IPS-NIHi11 (cell line): ENCODE measurements at places on chromosomes 6 and 20.

DNA sequence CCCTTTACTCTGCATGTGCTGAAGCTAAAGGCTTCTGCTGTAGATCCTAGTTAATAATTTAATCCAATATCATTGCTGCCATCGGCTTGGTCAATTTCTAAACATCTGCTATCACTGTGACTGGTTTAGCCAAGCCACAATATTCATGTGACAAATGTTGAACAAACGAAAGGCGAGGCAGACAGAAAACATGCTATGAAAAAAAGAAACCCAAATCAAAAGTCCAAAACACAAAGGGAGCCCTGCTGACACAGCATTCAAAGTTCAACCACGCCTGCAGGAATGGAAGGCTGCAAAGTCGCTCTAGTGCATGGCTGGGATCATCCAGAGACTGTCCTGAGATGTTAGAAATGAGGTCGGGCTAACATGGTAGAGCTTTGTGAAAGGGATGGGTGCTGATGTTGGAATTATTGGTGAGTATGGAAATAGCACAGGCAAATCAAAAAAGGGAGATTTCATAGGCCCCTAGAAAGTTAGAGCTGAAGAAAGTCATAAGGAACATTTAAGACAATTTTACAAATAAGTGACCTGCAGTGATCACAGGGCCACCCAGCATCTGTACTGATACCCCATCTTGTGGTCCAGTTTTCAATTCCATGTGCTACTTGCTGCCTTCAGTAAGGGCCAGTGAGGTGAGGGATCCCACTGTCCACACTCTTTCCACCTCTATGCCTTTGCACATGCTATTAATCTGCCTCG is 8.8 kb upstream of the NHSL1 start:
- no peak for DNase-seq

DNA sequence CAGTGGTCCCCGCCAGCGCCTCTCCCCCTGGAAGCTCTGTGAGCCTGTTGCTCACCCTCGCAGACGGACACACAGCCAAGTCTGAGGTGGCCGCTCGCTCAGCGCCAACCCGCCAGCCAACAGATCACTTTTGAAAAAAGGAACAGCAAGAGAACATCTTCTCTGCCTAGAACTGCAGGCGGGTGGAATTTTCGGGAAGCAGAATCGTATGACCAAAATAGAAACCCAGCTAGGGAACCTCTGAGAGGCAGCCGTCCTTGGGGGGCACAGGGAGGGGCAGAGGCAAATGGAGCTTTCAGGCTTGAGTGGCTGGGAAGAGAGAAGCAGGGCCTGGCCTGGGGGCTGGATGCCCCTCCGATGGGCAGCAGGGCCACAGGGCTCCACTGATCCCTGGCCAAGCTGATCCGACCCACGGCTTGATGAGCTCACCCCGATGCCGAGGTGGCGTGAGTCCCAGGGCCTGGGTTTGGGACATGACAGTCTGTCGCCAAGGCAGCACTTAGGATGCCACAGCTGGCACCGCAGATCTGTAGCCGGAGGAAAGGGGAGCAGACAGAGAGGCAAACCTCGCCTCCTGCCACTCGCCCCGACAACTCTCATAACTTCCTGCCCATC is 9.8 kb downstream of the NFATC2 start:
- no peak for DNase-seq

- DNase-seq, result no peak
Measured at GRCh38 chr6:137155830-137156229, 17.6 kb downstream of the IL22RA2 start.

GRCh38 chr6:24430086-24430485 is 27.4 kb downstream of the MRS2 start:
- DNase-seq, result no peak

DNA sequence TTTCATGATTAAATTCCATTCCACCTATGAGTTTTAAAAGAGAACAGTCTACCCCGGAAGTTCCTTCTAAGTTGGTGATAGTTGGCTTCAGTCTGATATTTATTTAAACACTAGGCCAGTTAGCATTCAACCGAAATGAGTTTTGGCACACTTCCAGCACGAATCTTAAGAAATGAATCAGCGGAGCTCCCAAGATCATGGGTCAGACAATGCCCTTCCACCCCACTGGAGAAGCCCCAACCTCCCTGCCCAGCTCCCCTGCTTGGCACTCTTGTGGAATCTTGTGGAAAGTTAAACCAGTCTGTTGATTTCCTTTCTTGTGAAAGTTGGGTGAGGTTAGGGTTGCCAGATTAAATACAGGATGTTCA is 64.3 kb downstream of the MKKS start:
- DNase-seq, result no peak
